ENCODE measurements at places on chromosomes 1 and 21.

DNA sequence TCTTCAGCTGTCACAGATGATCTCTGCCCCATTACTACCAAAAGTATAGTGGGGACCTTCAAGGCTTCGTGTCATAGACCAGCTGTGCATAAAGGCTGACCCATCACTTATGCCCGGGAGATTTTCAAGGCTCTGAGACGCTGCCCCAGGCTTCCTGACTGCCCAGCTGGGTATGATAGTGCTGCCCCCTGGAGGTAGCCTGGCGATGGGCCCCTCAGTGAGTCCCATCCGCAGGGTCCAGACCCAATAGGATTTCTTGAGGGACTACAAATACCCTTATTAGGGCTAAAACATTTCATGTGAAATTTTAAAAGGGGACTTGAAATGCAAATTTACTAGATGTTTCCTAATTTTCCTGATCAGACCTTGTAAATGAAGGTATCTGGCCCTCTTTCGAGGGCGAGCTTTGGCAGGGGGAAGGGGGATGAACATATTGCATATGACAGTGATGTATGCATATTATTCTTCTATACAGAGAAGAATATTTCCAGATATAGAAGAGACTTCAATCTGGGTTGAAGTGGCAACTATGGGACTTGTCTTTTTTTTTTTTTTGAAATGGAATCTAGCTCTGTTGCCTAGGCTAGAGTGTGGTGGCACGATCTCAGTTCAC lies 11.7 kb upstream of the FCMR start:
- H3K27ac ChIP-seq, result no peak overlapping the region
- H3K27me3 ChIP-seq, result no peaks in the 10 kb centered on the region
- peak; percentile 70 for DNase-seq
- peaks cover 28% of the 10 kb centered on the region for H3K4me1 ChIP-seq

GRCh38 chr1:73593364-73593763 lies 604.6 kb downstream of the LRRIQ3 start:
- H3K27me3 ChIP-seq, result no peaks in the 10 kb centered on the region
- DNase-seq, result no peak
- no peaks in the 10 kb centered on the region for H3K4me1 ChIP-seq
- no peaks in the 10 kb centered on the region for H3K36me3 ChIP-seq
- no peak overlapping the region for H3K4me3 ChIP-seq

DNA sequence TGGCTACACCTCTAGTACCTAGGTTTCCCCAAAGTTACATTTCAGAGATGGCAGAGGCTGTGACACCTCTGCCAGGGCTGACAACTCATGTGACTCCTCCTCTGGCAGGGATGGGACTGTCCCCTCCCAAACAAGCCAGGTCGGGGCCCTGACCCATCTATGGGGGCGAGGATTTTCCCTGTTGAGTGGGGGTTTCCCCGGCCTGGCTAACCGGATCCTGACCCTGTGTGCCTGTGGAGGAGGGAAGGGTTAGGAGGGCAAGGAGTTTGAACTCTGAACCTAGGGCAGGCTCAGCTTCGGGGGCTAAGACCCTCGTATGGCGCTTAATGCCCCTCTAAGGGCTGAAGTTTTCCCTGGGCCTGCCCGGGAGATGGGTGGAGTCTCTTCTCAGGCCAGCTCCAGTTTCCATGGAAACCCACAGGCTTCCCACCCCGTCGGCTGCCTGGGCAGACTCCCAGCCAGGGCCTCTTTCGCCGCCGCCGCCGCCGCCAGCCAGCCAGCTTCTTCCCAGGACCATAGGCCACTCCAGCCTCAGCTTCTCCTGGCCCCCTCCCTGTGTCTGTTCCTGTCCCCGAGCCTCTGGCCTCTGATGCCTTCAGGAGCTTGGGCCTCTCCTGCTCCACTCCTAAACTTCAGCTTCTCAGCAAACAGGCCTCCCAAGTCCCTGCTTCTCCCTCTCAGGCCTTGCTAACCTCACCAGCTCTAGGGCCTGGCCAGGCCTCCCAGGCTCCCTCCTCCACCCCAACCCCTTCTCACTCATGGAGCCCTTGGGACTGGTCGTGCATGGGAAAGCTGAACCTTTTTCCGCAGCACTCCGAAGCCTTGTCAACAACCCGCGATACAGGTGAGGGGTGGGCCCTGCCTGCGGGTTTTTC lies at the start of gene BTBD19:
BTBD19 (plus strand) TSS at position 461 of the 875 bp plus-strand sequence; CDS start at position 759, 298 bp downstream.
- no peak for DNase-seq
- peaks cover 60% of the 10 kb centered on the region for H3K36me3 ChIP-seq
- peak within 1 kb of the TSS; percentile 100 for H3K27ac ChIP-seq
- H3K4me3 ChIP-seq, result peak within 1 kb of the TSS; percentile 71
- no peaks in the 10 kb centered on the region for H3K27me3 ChIP-seq

GRCh38 chr1:228353601-228354371 lies 52.8 kb downstream of the TRIM11 start:
- H3K27me3 ChIP-seq, result no peaks in the 10 kb centered on the region
- DNase-seq, result no peak
- no peak overlapping the region for H3K4me3 ChIP-seq
- no peaks in the 10 kb centered on the region for H3K4me1 ChIP-seq
- no peaks in the 10 kb centered on the region for H3K36me3 ChIP-seq
- peak overlapping the region; percentile 46 for H3K27ac ChIP-seq

DNA sequence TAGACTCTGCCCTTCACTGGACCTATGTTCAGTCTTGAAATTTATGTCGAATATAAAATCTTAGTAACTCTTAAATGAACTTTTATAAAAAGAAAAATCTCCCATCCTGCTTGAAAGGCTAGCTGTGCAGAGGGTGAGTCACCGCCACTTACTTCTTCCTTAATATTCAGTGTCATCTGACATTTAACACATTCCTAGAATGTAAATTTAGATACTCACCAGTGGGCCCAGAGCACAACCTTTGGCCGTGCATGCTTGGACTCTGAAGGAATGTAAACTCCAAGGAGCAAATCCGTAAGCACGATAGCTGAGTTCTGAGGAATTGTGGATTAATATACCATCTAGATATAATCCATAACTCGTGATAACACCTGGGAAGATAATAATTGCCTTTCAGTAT lies 403.3 kb downstream of the KCTD3 start:
- no peaks in the 10 kb centered on the region for H3K27me3 ChIP-seq
- H3K4me3 ChIP-seq, result no peak overlapping the region
- H3K4me1 ChIP-seq, result no peaks in the 10 kb centered on the region
- no peaks in the 10 kb centered on the region for H3K36me3 ChIP-seq
- no peak overlapping the region for H3K27ac ChIP-seq

DNA sequence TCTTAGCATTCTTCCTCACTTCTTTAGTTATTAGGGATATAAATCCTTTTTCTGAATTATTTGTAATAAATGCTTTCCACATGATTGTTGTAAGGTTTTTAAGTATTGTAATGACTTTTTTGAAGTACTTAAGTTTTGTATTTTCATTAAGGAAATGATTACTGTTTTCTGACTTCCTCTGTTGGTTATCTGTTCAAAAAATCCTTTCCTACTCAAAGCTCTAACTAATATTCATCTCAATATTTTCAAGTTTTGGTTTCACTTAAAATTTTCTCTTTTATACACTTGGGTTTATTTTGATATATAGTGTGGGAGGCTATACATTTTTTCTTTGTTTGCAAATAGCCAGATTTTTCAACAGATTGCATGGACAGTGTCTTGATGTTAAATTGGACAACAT lies 59.9 kb upstream of the NHLH2 start:
- H3K27me3 ChIP-seq, result peaks cover 21% of the 10 kb centered on the region
- no peak overlapping the region for H3K27ac ChIP-seq
- peaks cover 5% of the 10 kb centered on the region for H3K4me1 ChIP-seq
- DNase-seq, result no peak
- no peak overlapping the region for H3K4me3 ChIP-seq

GRCh38 chr1:171805395-171806115 lies 24.1 kb downstream of the METTL13 start:
- no peaks in the 10 kb centered on the region for H3K36me3 ChIP-seq
- DNase-seq, result no peak
- no peaks in the 10 kb centered on the region for H3K27me3 ChIP-seq
- H3K27ac ChIP-seq, result no peak overlapping the region
- H3K4me1 ChIP-seq, result peaks cover 12% of the 10 kb centered on the region

GRCh38 chr1:96002201-96002600 lies 719.4 kb upstream of the PTBP2 start:
- no peak overlapping the region for H3K4me3 ChIP-seq
- no peak overlapping the region for H3K27ac ChIP-seq
- no peaks in the 10 kb centered on the region for H3K4me1 ChIP-seq
- H3K36me3 ChIP-seq, result no peaks in the 10 kb centered on the region

GRCh38 chr1:46487818-46488218 lies 1.8 kb upstream of the DMBX1 start:
- H3K4me1 ChIP-seq, result peaks cover 17% of the 10 kb centered on the region
- no peak overlapping the region for H3K27ac ChIP-seq
- H3K4me3 ChIP-seq, result no peak overlapping the region
- no peak for DNase-seq
- peaks cover 3% of the 10 kb centered on the region for H3K36me3 ChIP-seq
- peaks cover 90% of the 10 kb centered on the region for H3K27me3 ChIP-seq

DNA sequence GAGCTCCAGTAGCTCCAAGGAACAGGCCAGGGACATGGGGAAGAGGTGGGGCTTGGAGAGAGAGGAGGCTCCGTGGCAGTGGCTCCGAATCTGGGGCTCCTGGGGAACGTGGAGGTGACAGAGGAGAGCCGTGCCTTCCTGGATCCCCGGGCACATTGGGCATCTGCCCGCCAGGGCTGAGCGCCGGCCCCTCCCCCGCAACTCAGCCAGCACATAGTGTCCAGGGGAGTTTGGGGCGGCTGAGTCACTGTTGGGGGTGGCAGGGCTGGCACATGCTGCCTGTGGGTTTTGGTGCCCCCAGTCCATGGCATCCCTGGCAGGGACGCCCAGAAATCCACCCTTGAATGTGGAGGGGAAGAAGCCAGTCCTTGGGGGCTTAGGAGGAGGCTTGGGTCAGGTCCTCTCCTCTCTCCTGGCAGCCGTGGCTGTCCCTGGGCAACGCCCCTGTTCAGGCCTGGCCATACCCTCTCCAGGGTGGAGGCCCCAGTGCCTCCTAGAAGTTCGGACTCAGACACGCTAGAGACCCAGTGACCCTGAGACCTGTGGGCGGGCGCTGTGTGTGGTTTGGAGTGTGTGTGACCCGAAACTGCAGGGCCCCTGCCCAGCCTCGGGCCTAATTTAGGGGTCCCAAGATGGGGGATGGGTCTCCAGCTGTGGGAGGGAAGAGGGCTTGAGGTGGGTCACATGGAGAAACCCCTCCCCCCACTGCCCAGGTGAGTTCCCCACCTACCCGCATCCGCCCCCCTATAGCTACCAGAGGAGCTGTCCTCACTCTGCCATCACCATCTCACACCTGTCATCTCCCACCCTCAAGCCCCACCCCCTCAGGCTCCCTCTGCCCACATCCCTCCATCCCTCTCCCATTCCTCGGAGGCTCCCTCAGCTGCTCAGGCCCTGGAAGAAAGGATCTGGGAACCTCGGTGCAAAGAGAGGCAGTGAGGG lies 1.6 kb downstream of the HSPB7 start:
- H3K4me1 ChIP-seq, result peaks cover 4% of the 10 kb centered on the region
- H3K27ac ChIP-seq, result no peak overlapping the region
- no peak overlapping the region for H3K4me3 ChIP-seq
- H3K36me3 ChIP-seq, result no peaks in the 10 kb centered on the region
- DNase-seq, result no peak
- no peaks in the 10 kb centered on the region for H3K27me3 ChIP-seq

- H3K27me3 ChIP-seq, result no peaks in the 10 kb centered on the region
- H3K36me3 ChIP-seq, result no peaks in the 10 kb centered on the region
- no peak overlapping the region for H3K4me3 ChIP-seq
- H3K27ac ChIP-seq, result no peak overlapping the region
- peaks cover 24% of the 10 kb centered on the region for H3K4me1 ChIP-seq
Measured at GRCh38 chr1:65435987-65436386, 15.5 kb downstream of the LEPR start.

DNA sequence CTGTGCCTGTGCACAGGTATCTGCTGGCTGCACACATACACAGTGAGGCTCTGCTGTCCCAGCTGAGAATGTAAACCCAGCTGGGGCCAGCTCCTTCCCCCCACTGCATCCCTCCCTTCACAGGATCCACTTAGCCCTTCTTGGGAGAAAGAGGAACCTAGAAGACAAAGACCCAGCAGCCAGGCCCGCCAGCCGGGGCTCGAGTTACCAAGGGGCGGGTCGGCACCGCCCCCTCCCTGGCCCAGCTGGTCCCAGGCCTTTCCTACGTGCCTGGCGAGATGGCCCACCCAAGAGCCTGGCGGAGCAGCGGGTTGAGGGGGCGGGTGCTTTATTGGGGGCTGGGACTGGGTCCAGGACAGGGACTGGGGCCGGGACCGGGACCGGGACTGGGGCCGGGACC lies 2.1 kb downstream of the SH3BGRL3 start:
- peaks cover 88% of the 10 kb centered on the region for H3K4me1 ChIP-seq
- peaks cover 75% of the 10 kb centered on the region for H3K36me3 ChIP-seq
- no peaks in the 10 kb centered on the region for H3K27me3 ChIP-seq
- DNase-seq, result no peak
- peak overlapping the region; percentile 86 for H3K4me3 ChIP-seq
- H3K27ac ChIP-seq, result peak overlapping the region; percentile 97

DNA sequence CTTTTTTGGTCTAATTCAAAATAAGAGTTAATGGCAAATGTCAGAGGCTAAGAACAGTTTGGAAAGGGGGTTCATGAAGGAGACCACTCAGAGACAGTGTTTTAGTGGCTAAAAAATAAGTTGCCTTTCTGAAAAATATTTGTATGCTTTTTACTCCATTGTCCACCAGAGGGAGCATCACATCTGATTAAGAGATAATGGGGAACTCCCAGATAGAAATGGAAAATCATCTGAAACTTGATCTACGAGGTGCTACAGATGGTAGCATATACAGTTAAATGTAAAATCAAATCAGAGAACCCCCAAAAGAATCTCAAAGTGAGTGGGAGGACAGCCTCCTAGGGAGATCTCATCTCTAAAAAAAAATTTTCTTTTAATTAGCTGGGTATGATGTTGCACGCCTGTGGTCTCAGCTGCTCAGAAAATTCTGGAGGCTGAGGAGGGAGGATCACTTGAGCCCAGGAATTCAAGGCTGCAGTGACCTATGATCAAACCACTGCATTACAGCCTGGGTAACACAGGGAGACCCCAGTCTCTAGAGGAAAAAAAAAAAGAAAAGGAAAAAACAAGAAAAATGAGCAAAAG lies 9.7 kb downstream of the SMYD3 start:
- no peak overlapping the region for H3K27ac ChIP-seq
- H3K36me3 ChIP-seq, result peaks cover 4% of the 10 kb centered on the region
- DNase-seq, result peak; percentile 60
- H3K4me1 ChIP-seq, result peaks cover 13% of the 10 kb centered on the region
- no peak overlapping the region for H3K4me3 ChIP-seq

DNA sequence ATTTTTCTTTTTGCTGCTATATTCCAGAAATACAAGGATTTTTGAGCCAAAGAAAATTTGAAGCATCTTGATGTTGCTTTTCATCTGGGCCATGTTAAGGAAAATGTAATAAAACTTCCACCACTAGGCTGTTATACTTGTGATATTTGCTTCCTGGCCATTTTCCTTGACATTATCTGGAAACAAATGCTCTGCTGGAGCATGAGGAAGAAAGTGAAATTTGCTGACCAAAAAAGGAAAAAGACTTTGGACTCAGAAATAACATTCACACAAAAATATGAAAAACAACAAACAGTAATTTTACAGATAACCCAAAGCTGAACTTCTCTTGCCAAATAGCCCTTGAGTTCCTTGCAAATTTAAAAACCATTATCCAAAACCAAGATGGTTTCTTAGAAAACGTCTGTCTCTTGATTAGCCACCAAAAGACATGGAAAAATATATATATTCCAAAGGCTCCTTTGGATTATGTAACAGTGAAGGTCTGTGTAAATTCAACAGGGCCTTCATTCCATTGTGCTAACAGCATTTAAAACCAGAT lies 344.5 kb downstream of the LMX1A start:
- H3K4me3 ChIP-seq, result no peak overlapping the region
- no peaks in the 10 kb centered on the region for H3K27me3 ChIP-seq
- no peak overlapping the region for H3K27ac ChIP-seq
- no peak for DNase-seq
- H3K4me1 ChIP-seq, result no peaks in the 10 kb centered on the region
- H3K36me3 ChIP-seq, result no peaks in the 10 kb centered on the region

Measured in activated CD4-positive, alpha-beta T cell treated with anti-CD3 and anti-CD28 coated beads, Interleukin-2, amount 10 ng/mL, durations not matched to agents 7 days and 5 days (primary cell).